ENCODE measurements at places on chromosomes 12 and 14.

- DNase-seq, result no peak
Measured at GRCh38 chr12:88472775-88473174, 107.5 kb downstream of the KITLG start.

GRCh38 chr12:131368668-131369071 is 342.2 kb upstream of the SFSWAP start:
- no peak for DNase-seq

DNA sequence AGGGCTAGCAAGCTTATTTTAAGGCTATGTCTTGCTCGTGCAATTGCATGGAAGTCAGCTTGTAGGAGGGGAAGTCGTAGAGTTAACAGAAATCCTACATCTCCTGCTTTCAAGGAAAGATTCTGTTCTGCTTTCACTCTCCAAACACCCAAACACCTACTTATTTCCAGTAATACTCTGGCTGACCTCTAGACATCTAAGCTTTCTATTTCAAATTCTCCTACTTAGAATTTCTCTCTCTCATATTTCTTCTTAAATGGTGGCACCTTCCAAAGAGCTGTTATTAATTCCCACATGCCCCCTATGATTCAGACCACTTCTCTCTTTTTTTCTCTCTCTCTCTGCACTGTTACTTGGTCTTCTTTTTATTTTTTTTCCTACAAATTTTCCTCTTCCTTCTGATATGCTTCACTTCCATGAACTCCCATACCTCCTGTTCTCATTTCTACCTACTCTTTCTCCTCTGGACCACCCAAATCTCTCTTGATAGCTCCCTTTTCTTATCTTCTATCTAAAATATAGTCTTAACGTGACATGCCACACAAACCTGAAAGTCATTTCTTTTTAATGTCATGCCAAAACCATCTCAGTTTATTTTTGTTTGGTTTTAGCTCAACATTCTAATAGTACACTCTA is 90.8 kb downstream of the RPS6KA5 start:
- DNase-seq, result peak; percentile 89

- DNase-seq, result no peak
Measured at GRCh38 chr14:100304825-100305323, 1.4 kb downstream of the SLC25A29 start.

- DNase-seq, result no peak
Measured at GRCh38 chr12:39752482-39753137, 133.0 kb upstream of the ABCD2 start.

- DNase-seq, result no peak
Measured at GRCh38 chr12:127245009-127245408, 1022.0 kb upstream of the TMEM132C start.

- no peak for DNase-seq
Measured at GRCh38 chr14:100438678-100439592, 115.8 kb downstream of the SLC25A47 start.

DNA sequence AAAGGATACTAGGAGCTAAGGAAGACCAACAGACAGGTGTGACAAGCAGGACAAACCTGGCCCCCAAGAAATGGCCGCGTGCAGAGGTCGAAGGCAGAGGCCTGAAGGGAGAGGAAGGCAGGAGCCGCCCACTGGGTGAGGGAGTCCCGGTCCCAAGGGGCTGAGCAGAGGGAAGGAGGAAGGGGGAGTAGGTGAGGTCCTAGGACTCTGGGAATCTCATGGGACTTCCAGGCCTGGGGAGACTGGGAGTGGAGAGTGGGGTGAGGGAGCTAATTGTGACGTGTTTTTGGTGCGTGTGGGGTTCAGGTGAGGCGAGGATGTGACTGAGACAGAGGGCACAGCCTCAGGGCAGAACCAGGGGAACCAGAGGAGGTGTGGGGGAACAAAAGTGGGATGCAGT is 11.7 kb upstream of the FLVCR2 start:
- DNase-seq, result no peak

DNA sequence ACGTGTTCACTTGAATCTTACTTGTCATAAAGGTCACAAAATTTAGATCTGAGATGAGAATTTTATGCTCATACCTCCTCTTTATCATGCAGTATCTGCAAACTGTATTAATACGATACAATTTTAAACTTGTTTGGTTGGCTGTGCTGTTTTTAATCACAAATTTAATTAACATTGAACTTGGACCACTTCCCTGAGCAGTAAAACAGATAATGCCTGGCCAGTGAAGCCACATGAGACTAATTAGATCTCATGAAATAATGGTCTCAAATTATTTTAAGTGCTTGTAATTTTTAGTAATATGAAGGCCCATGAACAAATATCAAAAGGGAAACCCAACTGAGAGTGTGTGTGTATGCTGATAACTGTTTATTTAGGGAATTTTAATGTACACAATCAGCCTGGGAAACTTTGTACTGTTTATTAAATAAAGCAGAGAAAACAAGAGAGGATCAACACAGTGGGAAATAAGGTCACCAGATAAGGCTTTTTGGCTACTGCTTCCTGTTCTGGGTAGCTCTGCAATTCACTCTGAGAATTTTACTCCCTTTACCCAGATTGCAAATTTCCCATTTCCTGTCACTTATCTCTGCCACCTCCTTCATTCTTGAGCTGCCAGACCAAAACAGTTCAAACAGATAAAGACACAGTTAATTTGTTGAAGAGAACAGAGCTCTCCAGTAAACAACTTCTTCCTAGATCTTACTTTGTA is 61.6 kb upstream of the GNPNAT1 start:
- no peak for DNase-seq

DNA sequence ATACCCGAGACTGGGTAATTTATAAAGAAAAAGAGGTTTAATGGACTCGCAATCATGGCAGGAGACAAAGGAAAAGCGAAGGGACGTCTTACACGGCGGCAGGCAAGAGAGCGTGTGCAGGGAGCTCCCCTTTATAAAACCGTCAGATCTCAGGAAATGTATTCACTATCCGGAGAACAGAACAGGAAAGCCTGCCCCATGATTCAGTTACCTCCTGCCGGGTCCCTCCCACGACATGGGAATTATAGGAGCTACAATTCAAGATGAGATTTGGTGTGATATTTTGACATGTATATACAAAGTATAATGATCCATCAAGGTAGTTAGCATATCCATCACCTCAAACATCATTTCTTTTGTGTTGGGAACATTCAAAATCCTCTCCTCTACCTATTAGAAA is 2.3 kb upstream of the CDCA4 start:
- DNase-seq, result no peak

GRCh38 chr12:28799348-28799747 is 349.7 kb upstream of the FAR2 start:
- DNase-seq, result peak; percentile 75

GRCh38 chr12:47397664-47398281 is 308.1 kb downstream of the RPAP3 start:
- peak; percentile 73 for DNase-seq

DNA sequence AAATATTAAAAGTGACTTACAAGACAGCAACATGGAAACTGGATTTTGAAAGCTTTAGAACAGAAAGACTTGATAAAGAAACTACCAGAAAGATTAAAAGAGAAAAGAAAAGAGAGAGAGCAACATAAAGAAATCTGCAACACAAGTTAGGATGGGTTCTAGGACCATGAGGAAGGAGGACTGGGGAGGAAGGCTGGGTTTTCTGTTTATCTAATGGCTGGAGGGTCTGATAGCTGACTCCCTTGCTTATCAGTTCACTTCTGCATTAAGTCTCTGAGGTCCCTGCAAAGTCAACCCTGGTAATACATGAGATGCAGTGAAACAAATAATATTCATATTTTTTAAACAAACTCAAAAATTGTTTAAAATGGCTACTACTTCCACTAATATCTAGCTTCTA is 90.1 kb downstream of the RPAP3 start:
- no peak for DNase-seq

DNA sequence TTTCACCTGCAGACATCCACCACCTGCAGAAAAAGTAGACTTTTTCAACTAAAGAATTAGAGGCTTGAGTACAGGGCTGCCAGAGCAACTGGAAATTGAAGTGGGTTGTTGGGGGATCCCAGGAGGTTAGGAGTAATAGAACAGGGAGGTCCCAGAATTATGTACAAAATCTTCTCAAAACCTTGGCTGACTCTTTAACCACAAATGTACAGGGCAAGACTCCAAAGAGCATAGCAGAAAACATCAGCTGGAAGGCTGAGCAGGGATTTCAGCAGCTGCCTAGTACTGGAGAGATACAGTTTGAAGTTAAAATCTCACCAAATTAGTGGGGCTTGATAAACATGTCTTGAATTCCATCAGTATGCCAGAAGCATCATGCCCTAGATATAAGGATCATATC is 191.6 kb downstream of the CRADD start:
- no peak for DNase-seq

GRCh38 chr14:68705741-68706283 is 87.1 kb downstream of the ZFP36L1 start:
- DNase-seq, result no peak

- DNase-seq, result peak; percentile 72
Measured at GRCh38 chr12:105358789-105359188, 28.3 kb downstream of the C12orf75 start.

DNA sequence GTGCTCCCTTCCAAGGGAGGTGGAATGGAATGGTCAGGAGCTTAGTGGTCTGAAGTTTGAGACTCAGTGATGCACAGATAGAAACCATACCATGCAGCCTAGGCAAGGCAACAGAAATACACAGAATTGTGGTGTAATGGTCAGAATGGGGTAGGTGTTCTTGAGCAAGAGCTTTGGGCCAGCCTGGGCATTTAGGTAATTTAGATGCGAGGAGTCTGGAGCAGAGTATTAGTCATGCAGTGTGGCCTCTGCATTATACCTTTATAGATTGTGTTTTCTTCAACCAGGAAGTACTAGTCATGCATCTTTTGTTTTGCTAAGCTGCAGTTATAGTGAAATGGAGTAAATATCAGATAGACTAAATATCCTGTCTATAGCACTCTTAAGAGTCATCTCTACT is 118.3 kb downstream of the DAAM1 start:
- DNase-seq, result no peak

DNA sequence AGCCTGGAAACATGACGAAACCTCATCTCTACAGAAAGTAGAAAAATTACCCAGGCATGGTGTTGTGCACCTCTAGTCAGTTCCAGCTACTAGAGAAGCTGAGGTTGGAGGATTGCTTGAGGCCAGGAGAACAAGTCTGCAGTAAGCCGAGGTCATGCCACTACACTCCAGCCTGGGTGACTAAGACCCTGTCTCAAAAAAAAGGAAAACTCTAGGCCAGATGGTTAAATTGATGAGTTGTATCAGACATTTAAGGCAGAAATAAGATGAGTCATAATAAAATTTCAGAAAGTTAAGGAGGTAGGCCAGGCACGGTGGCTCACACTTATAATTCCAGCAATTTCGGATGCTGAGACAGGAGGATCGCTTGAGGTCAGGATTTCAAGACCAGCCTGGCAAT is 10.7 kb downstream of the EIF2S1 start:
- no peak for DNase-seq

DNA sequence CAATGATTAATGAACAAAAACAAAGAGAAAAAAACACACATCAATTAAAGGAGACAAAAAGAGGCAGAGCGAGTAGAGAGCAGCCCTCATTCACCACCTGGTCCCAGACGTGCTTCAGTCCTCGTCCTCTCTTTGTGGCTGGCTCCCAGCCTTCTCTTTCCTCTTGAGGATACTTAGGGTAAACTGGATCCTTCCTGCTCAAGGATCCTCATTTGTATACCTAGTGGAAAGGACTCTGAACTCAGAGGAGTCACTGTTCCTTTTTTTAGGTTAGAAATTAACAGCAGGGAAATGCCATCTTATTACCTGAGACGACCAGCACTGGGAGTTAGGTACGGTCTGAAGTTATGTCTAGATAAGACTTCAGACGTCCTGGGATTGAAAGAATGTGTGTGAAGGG is 9.7 kb downstream of the MLEC start:
- no peak for DNase-seq

DNA sequence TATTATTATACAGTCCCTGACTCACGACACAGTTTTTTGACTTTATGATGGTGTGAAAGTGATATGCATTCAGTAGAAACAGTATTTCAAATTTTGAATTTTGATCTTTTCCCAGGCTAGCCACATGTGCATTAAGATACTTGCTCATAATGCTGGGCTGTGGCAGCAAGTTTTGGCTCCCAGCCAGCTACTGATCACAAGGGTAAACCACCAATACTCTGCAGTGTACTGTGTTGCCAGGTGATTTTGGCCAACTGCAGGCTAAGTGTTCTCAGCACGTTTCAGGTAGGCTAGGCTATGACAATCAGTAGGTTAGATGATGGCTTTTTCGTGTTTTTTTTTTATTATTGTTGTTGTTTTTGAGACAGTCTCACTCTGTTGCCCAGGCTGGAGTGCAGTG is 69.4 kb upstream of the ACTN1 start:
- DNase-seq, result no peak

GRCh38 chr12:53743266-53744129 is 8.3 kb downstream of the CISTR start:
- DNase-seq, result peak; percentile 62

DNA sequence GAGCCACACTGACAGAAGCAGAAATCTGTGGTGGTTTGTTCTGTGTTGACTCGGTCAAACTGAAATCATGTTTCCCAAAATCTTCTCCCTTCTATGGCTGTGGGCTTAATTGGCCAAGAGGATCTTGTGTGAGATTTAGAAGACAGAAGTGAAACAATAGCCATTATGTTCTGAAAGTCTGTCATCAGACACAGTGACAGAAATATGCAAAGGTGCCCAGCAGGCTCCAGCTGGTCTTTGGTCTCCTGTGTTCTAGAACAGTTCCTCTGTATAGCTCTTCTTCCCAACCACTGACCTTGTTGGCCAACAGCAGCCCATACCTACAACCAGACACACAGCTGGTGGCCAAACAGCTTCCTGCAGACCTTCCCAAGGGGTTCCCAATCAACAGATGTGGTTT is 25.0 kb upstream of the COCH start:
- peak; percentile 81 for DNase-seq

DNA sequence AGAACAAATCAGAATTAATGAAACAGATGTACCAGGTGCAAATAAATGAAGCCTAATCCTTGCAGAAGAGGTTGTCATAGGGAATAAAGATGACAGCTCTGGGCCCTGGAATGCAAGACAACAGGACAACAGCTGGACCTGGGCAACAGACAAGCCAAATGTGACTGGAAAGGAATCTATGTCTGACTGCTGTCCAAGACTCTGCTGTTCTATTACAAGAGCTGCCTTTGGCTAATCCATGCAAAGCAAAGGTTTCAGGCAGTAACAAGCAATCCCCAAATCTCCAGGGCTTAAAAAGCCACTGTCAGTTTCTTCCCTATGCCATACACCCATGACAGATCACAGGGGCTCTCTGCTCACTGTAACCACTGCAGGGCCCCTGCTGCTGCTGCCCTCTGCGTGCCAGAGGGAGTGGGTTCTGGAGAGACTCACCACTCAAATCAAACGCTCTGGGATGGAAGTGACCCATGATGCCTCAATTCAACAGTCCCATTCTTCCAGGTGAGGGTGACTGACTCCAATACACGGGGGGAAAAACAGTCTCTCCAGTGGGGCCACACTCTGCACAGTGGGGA is 218.9 kb upstream of the SFSWAP start:
- no peak for DNase-seq

GRCh38 chr14:50791201-50791600 is 39.8 kb downstream of the NIN start:
- no peak for DNase-seq

- DNase-seq, result no peak
Measured at GRCh38 chr14:76432827-76433752, 57.2 kb downstream of the ESRRB start.

All from inflammatory macrophage treated with lipopolysaccharide for 4 hours (primary cell).